HuH-7 (cell line): ENCODE measurements at places on chromosomes 7 and 10.

DNA sequence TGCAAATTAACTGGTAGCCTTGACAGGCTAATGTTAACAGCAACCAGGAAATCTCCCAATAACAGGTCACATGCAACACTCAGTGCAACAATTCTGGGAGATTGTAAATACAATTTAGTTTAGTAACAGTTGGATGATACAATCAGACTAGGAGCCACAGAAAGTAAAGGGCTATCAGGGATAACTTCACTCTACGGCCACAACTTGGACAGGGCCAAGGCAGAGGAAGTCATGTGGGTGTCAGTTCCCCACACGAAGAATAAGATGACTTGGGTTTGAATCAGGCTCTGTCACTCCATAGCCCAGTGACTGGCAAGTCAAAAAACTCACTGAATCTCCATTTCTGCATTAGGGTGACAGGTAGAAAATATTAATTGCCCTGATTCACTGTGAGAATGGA is 217.3 kb upstream of the CCDC6 start:
- no peak for DNase-seq

DNA sequence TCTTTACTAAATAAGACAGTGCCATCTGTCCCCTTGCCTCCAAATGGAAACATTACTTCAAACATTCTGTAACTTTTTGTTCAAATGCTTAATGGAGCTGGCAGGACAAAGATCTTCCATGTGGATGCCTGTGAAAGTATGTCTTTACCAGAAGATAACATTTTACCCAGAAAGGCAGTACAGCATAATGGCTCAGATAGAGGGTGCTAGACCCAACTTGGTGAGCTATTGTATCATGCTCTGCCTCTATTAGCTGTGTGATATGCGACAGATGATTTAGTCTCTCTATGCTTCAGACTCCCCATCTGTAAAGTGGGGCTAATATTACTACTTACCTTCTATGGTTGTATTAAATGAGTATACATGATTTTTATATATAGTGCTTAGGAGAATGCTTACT is 8.8 kb upstream of the SMKR1 start:
- no peak for DNase-seq

- no peak for DNase-seq
Measured at GRCh38 chr10:119319161-119319919, 112.0 kb downstream of the GRK5 start.

DNA sequence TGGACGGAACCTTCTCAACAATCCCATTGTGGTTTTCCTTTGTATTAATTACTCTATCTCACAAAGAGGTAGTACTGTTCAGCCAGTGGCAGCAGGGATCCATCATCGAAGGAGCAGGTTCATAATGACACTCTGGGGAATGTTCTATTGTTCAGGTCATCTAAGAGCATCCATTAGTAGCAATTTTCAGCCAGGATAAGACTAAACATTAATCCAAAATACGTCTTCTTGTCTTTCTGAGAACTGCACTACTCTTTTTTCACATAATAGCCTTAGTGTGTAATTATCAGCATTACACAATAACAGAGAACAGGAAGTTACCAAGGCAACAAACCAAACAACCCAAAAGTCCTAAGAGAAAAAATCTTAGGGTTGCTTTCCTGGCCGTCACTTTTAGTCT is 259.5 kb upstream of the VWC2 start:
- no peak for DNase-seq

GRCh38 chr10:15813415-15813814 is 46.9 kb downstream of the MINDY3 start:
- DNase-seq, result no peak

GRCh38 chr7:87218796-87219544 is 562 bp downstream of the TMEM243 start:
- DNase-seq, result peak; percentile 49

GRCh38 chr7:25669281-25669781 is 441.0 kb upstream of the NPVF start:
- DNase-seq, result no peak

GRCh38 chr10:396535-397220 is 261.4 kb downstream of the ZMYND11 start:
- DNase-seq, result no peak

GRCh38 chr10:124688889-124689670 is 55.1 kb downstream of the FAM53B start:
- no peak for DNase-seq
